Frontal cortex (tissue), 4 donors: ENCODE measurements at places on chromosomes 5 and 9. TPM values are rescaled to one million over a fixed set of nuclear protein-coding genes. Genes with fewer than 3 reads are reported as not detected.

Gene HTR4
- 1.2 TPM for total RNA-seq

Gene TSSK1B
- under 0.01 TPM for total RNA-seq

Gene PCDHB7
- total RNA-seq: 9.8 TPM

Gene NUDT12
- 26.9 TPM for total RNA-seq

Gene KIF12
- total RNA-seq: 0.82 TPM

Gene GLRA1
- under 0.01 TPM for total RNA-seq

Gene CYLC2
- total RNA-seq: not detected
